Pulmonary artery endothelial cell (primary cell): ENCODE measurements at places on chromosomes 12 and 14.

- DNase-seq, result no peak
These were observed 996 bp downstream of the SLC41A2 start for GRCh38 chr12:104956870-104957718.

GRCh38 chr12:103524238-103524875 is 28.6 kb upstream of the C12orf42 start:
- no peak for DNase-seq

DNA sequence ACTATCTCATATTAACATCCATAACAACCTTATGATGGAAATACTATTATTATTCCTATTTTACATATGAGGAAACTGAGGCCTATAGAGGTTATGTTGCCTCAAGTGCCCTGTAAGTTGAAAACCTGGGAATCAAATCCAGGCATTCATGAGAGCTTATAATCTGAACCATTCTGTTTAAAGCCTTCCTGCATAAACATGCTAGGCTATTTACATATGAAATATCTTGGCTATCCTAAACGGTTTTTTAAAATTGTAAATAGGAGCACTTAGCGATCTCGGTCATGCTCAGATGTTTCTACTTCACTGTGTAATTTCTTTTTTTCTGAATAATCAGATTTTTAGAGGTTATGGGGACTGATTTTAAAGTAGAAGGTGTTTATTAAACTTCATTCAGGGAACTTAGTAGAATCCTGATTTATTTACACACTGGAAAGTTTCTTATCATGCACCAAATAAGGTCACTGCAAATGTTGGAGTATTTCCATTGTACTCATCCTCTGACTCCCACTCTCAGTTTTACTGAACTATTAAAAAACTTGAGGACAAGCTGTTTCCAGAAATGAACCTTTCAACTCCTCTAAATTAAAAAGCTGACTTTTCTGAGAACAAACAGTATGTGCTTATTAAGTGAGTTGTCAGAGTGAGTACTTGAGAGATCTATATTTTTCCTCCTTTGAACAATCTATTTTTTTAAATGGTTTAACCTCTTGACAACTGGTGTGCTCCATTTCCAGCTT is 141.7 kb downstream of the PIK3C2G start:
- no peak for DNase-seq

DNA sequence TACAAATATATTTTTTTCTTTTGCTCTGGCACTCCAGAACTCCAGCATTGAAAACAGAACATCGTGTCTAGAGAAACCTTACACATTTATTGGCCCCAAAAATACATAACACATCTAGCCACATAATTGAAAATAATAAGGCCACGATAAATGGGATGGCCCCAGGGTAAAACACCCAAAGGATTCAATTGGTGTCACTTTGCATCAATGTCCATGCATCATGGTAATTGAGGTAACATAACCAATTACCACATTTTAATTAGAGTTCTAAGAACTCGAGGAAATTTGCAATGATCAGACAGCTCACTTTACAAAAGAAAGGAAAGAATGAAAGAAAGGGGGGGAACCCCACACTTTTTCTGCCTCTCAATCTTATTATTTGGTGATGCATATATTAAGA is 151.8 kb upstream of the NPAS3 start:
- DNase-seq, result no peak

DNA sequence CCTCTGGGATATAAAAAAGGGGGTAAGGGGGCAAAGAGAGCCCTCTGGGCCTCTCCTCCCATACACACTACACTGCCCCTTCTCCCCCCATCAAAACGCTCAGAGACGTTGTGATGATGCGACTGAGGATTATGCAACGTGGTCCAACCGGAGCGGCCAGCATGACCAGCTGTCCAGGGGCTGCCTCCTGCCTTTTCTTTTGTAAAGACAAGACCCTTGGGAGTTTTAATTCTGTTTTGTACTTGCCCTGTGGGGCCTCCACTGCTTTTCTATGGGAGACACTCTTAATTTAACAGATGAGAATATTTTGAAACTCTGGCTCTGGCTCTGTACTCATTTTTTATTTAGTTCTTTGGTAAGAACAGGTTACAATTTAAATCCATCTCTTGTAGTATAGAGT is 7.2 kb downstream of the MBD6 start:
- DNase-seq, result no peak

GRCh38 chr12:91952916-91953315 is 192.7 kb downstream of the BTG1 start:
- DNase-seq, result no peak

DNA sequence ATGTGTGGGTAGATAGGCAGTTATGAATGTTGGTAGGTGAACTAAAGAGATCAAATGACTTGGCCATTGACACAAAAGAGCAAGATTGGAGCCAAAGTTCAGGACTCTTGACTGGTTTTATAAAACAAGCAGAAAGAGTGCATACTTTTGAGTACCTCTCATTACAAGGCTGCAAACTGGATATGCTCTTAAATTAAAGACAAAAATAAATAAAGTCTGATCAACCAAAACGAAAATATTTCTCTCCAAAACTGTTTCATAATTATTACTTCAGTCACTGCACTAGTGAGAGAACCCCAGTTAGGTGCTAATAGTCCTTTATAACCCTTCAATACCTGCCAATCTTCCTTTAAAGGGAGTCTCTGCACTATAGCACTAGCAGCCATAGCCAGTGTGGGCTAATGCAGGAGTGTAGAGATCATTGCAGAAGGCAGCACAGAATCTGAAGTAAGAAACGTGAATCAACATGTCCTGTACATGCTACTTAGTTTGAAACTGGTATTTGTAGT is 147.1 kb downstream of the FOXA1 start:
- DNase-seq, result no peak

DNA sequence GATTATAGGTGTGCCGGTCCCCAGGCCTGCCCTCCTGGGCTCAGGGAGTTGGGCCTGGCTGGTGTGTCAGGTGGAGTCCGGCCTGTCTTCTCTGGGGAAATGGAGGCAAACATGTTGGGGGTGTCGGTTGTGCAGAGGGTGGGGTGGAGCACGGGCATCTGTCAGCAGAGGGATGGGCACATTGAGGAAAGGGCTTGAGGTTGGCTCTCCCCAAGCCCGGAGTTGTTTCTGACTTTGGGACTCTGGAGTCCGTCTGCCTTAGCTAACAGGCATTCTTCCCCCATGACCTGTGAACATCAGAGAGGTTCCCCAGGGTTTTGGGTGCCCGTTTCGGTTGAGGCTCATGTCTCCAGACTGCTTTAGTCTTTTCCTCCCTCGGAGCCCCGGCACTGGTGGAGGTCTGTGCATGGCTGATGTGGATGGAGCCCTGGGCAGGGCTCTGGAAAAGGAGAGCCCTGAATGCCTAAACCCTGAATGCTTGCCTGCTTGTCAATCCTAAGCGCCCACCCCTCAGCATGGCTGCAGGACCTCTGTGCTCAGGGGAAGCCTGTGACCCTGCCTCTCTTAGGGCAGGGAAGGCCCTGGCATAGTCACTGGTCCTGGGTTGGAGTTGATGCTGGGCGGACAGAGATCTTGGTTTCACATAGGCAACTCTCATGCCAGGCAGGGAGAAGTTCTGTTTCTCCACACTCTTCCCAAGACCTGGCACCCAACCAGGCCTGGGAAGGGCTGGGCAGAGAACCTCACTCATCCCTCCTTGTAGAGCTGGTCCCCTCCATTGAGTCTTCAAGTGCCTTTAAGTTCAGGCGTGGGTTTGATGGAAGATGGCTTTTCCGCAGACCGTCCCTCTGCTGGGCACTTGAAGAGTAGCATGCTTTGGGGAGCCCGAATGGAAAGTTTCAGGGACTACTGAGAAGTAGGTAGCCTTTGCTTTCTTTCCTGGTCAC is 12.9 kb downstream of the NYNRIN start:
- DNase-seq, result no peak

- no peak for DNase-seq
These were observed 485.9 kb downstream of the APAF1 start for GRCh38 chr12:99130808-99131553.

GRCh38 chr14:71267691-71268090 is 360.4 kb downstream of the PCNX1 start:
- no peak for DNase-seq

DNA sequence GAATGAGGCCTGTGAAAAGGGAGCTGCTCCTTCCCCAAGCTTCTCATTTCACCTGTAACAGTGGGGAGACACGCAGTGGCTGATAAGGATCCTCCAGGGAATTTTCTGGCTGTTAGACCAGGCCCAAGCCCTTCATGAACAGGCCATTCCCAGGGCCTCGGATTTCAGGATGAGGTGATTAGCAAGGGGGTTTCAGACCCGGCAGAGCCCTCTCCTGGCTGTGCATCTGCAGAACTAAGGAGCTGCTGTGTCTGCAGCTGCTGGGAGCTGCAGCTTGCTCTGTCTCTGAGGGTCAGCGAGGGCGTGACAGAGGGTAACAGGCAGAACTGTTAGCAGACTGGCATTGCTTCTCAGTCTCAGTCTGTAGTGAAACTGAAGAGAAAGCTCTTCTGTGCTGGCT is 110.4 kb downstream of the KCNA5 start:
- no peak for DNase-seq

DNA sequence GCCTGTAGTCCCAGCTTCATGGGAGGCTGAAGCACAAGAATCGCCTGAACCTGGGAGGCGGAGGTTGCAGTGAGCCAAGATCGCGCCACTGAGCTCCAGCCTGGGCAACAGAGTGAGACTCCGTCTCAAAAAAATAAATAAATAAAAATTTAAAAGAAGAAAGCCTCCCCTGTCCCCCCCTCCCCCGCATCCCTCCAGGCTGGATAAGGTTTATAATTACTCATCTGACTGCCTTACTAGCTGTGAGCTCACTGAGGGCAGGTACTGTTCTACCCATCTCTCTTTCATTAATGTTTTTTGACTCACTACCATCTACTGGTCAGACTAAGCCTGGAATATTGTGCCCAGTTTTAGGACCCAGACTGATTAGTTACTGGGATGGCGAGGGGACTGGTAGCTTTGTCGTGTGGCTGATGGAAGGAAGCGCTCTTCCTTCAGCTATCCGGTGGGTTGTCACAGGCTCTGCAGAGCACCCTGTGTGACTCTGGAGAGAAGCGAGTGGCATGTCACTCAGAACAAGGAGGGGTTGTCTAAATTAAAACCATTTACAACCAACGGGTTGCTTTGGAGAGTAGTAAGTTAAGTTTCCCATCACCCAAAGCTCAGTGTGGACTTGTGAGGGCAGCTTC is 16.9 kb downstream of the EVL start:
- DNase-seq, result no peak

- DNase-seq, result no peak
These were observed 37.6 kb downstream of the TMEM116 start for GRCh38 chr12:111975161-111975931.

DNA sequence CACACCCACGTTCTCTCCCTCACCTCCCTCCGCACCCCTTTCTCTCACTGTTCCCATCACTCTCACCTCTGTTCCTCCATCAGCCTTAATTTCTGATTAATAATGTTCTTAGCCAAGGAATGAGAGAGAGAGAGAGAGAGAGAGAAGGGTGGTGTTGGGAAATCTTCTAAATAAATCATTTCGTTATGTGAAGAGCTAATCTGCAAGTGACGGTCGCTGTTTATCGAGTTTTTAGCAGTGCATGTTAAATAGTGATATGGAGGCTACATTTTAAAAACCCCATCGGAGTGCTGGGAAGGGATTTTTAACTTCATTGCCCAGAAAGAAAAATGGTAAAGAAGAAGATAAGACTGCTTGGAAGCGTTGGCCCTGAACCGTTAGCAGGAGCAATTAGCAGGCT is 203.3 kb upstream of the LHX5 start:
- DNase-seq, result no peak

- no peak for DNase-seq
These were observed 159.1 kb downstream of the PHETA1 start for GRCh38 chr12:111209811-111210210.

GRCh38 chr12:128091101-128091720 is 175.8 kb upstream of the TMEM132C start:
- DNase-seq, result no peak

GRCh38 chr12:26297396-26298070 is 102.2 kb downstream of the SSPN start:
- no peak for DNase-seq

DNA sequence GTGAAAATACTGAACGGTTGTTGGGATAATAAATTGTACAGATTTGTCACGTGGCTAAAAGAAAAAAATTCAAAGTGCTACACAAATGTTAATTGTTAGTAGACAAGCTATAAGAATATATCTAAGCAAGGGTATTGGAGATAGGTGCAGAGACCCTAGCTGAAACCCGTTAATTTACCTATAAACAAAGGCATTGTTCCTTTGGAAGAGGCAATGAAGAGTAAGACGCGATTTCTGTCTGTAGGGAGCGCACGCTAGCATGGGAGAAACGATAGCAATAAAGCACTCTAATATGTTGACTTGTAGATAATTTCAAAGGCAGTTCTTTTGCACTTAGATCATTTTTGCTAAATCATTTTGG is 565 bp downstream of the CCDC77 start:
- DNase-seq, result no peak

DNA sequence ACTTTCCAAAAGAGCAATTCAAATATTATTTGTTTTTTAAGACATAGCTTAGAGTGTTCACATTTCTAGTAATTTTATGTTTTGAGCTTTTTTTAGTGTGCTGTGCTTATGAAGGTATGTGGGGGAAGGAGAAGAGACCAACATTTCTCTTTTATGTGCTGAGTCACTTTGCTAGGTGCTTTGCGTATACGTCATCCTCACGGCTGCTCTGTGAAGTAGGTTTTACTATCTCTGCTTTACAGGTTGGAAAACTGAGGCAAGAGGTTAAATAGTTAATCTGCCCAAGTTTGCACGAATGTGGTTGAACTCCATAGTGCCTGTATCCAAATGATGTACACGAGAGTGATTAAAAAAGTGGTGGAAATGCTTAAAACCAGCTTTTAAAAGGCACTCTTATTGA is 75.9 kb downstream of the AEBP2 start:
- no peak for DNase-seq

DNA sequence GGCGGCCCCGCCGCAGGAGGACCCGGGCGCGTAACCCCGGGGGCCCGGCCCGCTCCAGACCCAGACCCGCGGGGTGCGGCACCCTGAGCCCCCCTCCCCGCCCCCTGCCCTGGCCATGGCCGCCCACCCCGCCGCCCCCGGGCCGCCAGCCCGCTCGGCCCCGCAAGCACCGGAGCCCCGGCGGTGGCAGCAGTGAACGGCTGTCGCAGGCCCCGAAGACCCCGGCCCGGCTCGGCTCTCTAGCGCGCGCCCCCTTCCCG is 221 bp downstream of the MARCHF9 start:
- no peak for DNase-seq

DNA sequence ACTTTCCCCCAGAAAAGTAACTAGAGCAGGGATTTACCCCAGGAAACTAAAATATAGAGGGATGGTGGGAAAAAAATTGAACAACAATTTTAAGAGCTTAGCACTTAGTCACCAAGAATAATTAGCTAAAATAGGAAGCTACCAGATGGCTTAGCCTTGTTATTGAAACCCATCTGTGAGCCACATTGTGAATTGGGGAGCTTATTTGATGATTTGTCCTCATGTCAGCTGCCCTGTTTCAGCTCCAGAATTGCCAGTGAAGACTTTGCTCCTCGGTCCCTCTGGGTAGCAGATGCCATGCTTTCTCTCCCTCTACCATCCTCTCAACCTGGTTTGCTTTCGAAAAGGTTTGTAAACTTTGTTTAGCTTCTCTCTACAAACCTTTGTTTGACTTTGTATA is 67.7 kb upstream of the PTHLH start:
- no peak for DNase-seq
